ENCODE measurements at places on chromosomes 13 and 19.
A peak's percentile ranks its signal among the peaks of the same experiment; 100 is the strongest.

GRCh38 chr19:49097453-49098288 lies 12.4 kb downstream of the SNRNP70 start:
- H3K4me3 ChIP-seq: no peak overlapping the region
- H3K27me3 ChIP-seq: no peaks in the 10 kb centered on the region
- H3K27ac ChIP-seq: peak overlapping the region; percentile 67
- H3K4me1 ChIP-seq: peaks cover 16% of the 10 kb centered on the region
- H3K36me3 ChIP-seq: peaks cover 11% of the 10 kb centered on the region

- H3K27me3 ChIP-seq: peaks cover 3% of the 10 kb centered on the region
- H3K27ac ChIP-seq: no peak overlapping the region
- no peak for DNase-seq
- no peak overlapping the region for H3K4me3 ChIP-seq
- no peaks in the 10 kb centered on the region for H3K4me1 ChIP-seq
Measured at GRCh38 chr19:33676999-33677665, 55.4 kb downstream of the CHST8 start.

GRCh38 chr13:71382285-71382684 lies 484.7 kb downstream of the DACH1 start:
- H3K4me1 ChIP-seq: no peaks in the 10 kb centered on the region
- no peak overlapping the region for H3K27ac ChIP-seq
- no peaks in the 10 kb centered on the region for H3K36me3 ChIP-seq
- DNase-seq: no peak
- H3K4me3 ChIP-seq: no peak overlapping the region
- H3K27me3 ChIP-seq: no peaks in the 10 kb centered on the region

- H3K27me3 ChIP-seq: no peaks in the 10 kb centered on the region
- no peak for DNase-seq
- H3K4me3 ChIP-seq: no peak overlapping the region
- no peaks in the 10 kb centered on the region for H3K36me3 ChIP-seq
Measured at GRCh38 chr13:45799451-45799850, 52.1 kb downstream of the SIAH3 start.

DNA sequence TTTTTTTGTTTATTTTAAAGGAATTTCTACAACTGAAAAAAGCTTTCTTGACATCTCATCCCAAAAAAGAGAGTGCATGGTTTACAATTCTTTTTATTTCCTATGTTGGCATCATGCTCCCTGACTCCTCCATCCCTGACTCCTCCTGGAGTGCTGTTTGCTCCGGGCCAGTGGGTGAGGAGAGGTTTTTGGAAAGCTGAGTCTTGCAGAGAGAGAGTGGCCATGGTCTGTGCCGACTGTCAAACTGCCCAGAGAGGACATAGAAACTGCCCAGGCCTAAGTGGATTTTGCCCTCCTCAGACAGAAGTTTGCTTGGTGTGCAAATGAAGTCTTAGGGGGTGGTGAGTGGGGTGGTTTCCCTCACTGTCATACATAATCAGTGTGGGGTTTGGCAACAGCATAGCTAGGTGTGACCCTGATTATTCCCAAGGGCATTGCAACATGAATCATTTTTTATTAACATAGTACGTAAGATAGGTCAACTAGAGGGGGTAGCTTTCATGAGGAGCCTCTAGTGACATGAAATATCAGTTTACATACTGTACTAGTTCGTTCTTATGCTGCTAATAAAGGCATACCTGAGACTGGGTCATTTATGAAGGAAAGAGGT lies 179.8 kb upstream of the UBL3 start:
- no peak for DNase-seq
- no peak overlapping the region for H3K4me3 ChIP-seq
- no peaks in the 10 kb centered on the region for H3K27me3 ChIP-seq
- H3K4me1 ChIP-seq: peaks cover 4% of the 10 kb centered on the region
- H3K36me3 ChIP-seq: no peaks in the 10 kb centered on the region
- H3K27ac ChIP-seq: no peak overlapping the region

DNA sequence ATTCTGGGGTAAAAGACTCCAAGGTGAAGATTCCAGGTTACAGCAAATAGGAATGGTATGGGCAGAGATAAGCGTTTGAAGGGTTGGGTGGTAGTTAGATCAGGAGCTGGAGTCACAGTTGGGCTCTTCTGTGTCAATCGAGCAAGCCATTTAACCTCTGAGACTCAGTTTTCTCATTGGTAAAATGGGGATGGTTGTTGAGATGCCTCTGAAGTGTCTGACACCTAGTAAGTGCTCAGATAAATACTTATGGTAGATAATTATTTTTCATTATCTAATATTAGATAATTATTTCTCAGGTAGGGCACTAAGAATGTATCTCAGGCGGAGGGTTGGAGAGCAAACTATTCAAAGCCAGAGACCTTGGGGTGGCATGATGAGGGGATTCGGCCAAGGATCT lies 7.8 kb downstream of the LTBP4 start:
- H3K27ac ChIP-seq: no peak overlapping the region
- H3K4me3 ChIP-seq: no peak overlapping the region
- H3K4me1 ChIP-seq: peaks cover 7% of the 10 kb centered on the region
- no peaks in the 10 kb centered on the region for H3K36me3 ChIP-seq
- H3K27me3 ChIP-seq: no peaks in the 10 kb centered on the region
- DNase-seq: no peak

GRCh38 chr13:99726282-99726894 lies 225.1 kb downstream of the TM9SF2 start:
- no peaks in the 10 kb centered on the region for H3K4me1 ChIP-seq
- no peaks in the 10 kb centered on the region for H3K36me3 ChIP-seq
- no peak overlapping the region for H3K27ac ChIP-seq
- no peaks in the 10 kb centered on the region for H3K27me3 ChIP-seq
- no peak for DNase-seq

- H3K4me1 ChIP-seq: peaks cover 9% of the 10 kb centered on the region
- no peak for DNase-seq
- no peaks in the 10 kb centered on the region for H3K27me3 ChIP-seq
- peak overlapping the region; percentile 3 for H3K27ac ChIP-seq
Measured at GRCh38 chr19:296476-297225, 5.4 kb upstream of the PLPP2 start.

GRCh38 chr13:106521095-106521799 lies 14.2 kb downstream of the EFNB2 start:
- no peaks in the 10 kb centered on the region for H3K36me3 ChIP-seq
- H3K27ac ChIP-seq: no peak overlapping the region
- H3K4me1 ChIP-seq: no peaks in the 10 kb centered on the region
- no peak overlapping the region for H3K4me3 ChIP-seq
- no peak for DNase-seq

GRCh38 chr13:40681341-40682146 lies 15.1 kb upstream of the FOXO1 start:
- H3K4me3 ChIP-seq: no peak overlapping the region
- no peak overlapping the region for H3K27ac ChIP-seq
- no peaks in the 10 kb centered on the region for H3K36me3 ChIP-seq
- H3K27me3 ChIP-seq: no peaks in the 10 kb centered on the region
- DNase-seq: no peak

- no peak overlapping the region for H3K4me3 ChIP-seq
- DNase-seq: no peak
- H3K4me1 ChIP-seq: no peaks in the 10 kb centered on the region
- no peak overlapping the region for H3K27ac ChIP-seq
- no peaks in the 10 kb centered on the region for H3K36me3 ChIP-seq
Measured at GRCh38 chr19:6115992-6116391, 5.7 kb upstream of the RFX2 start.

DNA sequence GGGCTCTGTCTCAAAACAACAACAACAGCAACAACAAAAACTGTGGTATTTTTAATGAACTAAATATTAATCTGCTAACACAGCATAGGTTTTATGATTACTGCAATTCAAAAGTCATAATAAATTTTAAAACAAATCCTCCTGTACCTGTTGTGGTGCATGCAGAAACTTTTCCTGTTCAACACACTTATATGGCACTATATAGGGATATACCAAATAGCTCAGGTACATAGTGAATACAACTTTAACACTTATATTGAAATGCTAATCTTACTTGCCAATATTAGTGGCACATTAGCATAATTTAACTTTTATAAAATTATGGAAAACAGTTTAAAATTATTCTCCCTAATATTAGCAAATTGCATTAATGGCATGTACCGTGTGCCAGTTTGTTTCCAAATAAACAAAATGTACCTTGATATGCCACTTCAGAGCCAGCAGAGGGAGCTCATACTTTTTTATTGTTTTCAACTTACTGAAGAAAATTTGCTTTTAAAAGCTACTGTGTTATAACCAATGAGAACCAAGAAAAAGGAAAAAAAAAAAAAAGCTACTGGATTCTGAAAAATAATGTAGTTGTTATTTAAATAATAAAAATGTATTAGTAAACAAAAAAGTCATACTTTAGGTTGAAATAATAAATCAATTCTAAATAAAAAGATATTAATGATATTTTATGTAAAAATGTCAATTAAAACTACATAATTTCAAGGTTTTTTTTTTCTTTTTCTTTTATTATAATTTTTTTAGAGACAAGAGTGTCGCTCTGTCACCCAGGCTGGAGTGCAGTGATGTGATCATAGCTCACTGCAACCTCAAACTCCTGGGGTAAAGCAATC lies 18.0 kb upstream of the RBM26 start:
- no peak overlapping the region for H3K27ac ChIP-seq
- H3K36me3 ChIP-seq: no peaks in the 10 kb centered on the region
- no peak overlapping the region for H3K4me3 ChIP-seq
- no peaks in the 10 kb centered on the region for H3K27me3 ChIP-seq
- no peak for DNase-seq
- no peaks in the 10 kb centered on the region for H3K4me1 ChIP-seq

GRCh38 chr19:19296953-19297689 lies 23.2 kb downstream of the SUGP1 start:
- H3K4me3 ChIP-seq: no peak overlapping the region
- peaks cover 14% of the 10 kb centered on the region for H3K36me3 ChIP-seq
- H3K27me3 ChIP-seq: no peaks in the 10 kb centered on the region
- DNase-seq: no peak
- H3K27ac ChIP-seq: no peak overlapping the region
- H3K4me1 ChIP-seq: no peaks in the 10 kb centered on the region

GRCh38 chr13:81664872-81665271 lies 1323.9 kb upstream of the SPRY2 start:
- no peak overlapping the region for H3K27ac ChIP-seq
- no peaks in the 10 kb centered on the region for H3K4me1 ChIP-seq
- no peak overlapping the region for H3K4me3 ChIP-seq
- no peak for DNase-seq

- H3K4me1 ChIP-seq: no peaks in the 10 kb centered on the region
- H3K27me3 ChIP-seq: no peaks in the 10 kb centered on the region
- no peak for DNase-seq
- H3K36me3 ChIP-seq: no peaks in the 10 kb centered on the region
- H3K4me3 ChIP-seq: no peak overlapping the region
- peak overlapping the region; percentile 60 for H3K27ac ChIP-seq
Measured at GRCh38 chr19:11534538-11534937, 4.1 kb upstream of the CNN1 start.

DNA sequence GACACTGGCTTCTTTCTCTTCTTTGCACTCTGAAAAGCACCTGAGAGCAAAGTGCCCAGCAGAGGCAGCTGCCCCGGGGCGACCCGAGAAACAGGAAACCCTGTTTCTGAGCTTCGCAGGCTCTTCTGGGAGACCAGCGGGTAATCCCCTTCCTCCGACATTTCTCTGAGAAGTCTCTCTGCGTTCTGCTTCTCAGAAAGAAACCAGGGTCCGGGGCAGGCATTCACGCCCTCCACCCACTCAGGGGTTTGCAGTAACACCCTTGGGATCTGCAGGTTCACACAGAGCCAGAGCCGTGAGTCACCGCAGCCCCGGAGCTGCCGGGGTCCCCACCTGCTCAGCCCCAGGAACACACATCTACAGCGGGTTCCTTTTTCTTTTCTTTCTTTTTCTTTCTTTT lies 86.0 kb downstream of the GADD45B start:
- H3K4me1 ChIP-seq: no peaks in the 10 kb centered on the region
- H3K36me3 ChIP-seq: no peaks in the 10 kb centered on the region
- no peak overlapping the region for H3K27ac ChIP-seq

DNA sequence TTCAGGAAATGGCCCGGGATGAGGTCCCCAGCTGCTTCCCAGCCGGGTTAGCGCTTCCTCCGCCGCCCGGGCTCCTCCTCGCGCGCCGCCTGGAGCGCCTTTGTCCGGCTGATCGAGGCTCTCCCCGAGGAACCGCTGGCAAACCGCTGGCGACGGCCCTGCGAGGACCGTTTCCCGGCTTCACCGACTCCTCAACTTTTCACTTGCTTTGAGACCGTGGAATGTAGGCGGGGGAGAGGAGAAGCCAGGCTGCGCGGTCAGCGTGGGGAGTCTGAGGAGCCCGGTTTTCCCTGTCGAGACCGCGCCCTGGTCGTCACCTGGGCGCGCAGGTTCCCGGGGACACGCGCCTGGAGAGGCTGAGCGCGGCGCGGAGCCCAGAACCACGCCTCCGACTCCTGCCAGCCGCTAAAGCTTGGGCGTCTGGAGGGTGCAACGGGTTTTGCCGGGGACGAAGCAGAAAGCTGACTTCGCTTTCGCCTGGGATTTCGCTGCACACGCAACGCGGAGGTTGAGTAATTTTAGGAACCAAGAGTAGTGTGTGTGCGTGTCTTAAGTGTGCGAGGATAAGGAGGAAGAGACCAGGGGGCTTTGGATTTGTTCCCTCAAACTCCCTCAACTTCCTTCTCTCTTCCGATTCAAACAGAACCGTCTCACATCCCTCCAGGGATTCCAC lies 7.3 kb upstream of the DGKH start:
- peak overlapping the region; percentile 82 for H3K4me3 ChIP-seq
- peaks cover 3% of the 10 kb centered on the region for H3K4me1 ChIP-seq
- DNase-seq: peak; percentile 49
- peak overlapping the region; percentile 96 for H3K27ac ChIP-seq

DNA sequence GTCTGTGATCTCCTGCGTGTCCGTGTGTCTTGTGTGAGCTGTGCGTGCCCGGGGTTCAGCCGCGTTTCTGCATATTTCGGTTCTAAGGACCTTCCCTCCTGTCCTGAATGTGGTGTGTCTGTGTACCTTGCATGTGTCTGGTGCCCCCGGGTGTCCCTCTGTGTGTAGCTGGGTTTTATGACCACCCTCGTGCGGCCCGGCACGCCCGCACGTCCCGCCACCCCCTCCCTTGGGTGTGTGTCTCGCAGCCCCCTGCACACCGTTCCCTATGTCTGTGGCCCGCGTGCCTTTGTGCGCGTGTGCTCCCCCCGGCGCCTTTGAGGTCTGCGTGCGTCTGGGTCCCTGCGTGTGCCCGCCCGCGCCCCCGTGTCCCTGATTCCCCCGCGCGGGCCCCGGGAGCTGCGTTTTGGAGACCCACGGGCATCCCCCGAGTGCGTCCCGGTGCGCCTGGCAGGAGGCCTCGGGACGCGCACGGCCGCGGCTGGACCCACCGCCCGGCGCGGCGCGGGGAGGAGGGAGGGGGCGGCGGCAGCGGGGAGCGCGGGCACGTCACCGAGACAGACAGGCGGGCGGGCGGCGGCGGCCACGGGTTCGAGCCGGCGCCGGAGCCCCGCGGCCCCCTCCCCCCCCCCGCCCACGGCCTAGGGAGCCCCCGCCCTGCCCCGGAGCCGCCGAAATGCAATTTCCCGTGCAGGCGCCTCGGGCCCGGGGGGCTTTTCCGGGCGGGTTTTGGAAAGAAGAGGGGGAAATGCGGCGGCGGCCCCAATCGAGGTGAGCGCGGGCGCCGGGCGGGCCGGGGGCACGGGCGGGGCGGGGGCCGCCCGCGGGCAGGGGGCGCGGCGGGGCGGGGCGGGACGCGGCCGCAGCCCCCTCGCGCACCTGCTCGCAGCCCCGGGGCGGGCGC lies 12.0 kb upstream of the NANOS3 start:
- no peaks in the 10 kb centered on the region for H3K27me3 ChIP-seq
- H3K27ac ChIP-seq: peak overlapping the region; percentile 26

- H3K4me1 ChIP-seq: peaks cover 6% of the 10 kb centered on the region
- H3K27ac ChIP-seq: no peak overlapping the region
- no peak for DNase-seq
- peaks cover 2% of the 10 kb centered on the region for H3K36me3 ChIP-seq
- H3K27me3 ChIP-seq: no peaks in the 10 kb centered on the region
Measured at GRCh38 chr13:23871616-23872220, 17.5 kb downstream of the MIPEP start.

GRCh38 chr13:95642028-95642621 lies 2.4 kb downstream of the DZIP1 start:
- H3K4me1 ChIP-seq: no peaks in the 10 kb centered on the region
- H3K4me3 ChIP-seq: peak overlapping the region; percentile 20
- no peak for DNase-seq
- peaks cover 2% of the 10 kb centered on the region for H3K27me3 ChIP-seq
